Fibroblast of upper back skin (primary cell): ENCODE measurements at places on chromosomes 4 and X.

- DNase-seq: no peak
Observed at GRCh38 chr4:2763511-2763967, 7.4 kb upstream of the TNIP2 start.

DNA sequence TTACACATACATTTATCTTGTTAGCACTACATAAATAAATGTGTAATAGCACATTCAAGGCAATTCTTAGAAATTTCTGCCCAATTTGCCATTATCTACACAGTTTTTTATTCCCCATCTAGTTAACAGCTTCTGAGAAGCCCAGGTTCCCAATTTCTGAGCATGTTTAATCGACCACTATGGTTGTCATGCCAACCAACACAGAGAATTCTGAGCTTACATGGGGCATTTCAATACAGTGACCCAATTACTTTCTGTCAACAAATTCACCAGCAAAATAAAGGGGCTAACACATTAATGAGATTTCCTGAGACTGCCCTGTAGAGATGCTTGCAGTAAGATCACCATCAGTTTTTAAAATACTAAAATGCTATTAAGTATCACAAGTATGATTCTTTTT, 22.0 kb downstream of the GPM6A start:
- no peak for DNase-seq

DNA sequence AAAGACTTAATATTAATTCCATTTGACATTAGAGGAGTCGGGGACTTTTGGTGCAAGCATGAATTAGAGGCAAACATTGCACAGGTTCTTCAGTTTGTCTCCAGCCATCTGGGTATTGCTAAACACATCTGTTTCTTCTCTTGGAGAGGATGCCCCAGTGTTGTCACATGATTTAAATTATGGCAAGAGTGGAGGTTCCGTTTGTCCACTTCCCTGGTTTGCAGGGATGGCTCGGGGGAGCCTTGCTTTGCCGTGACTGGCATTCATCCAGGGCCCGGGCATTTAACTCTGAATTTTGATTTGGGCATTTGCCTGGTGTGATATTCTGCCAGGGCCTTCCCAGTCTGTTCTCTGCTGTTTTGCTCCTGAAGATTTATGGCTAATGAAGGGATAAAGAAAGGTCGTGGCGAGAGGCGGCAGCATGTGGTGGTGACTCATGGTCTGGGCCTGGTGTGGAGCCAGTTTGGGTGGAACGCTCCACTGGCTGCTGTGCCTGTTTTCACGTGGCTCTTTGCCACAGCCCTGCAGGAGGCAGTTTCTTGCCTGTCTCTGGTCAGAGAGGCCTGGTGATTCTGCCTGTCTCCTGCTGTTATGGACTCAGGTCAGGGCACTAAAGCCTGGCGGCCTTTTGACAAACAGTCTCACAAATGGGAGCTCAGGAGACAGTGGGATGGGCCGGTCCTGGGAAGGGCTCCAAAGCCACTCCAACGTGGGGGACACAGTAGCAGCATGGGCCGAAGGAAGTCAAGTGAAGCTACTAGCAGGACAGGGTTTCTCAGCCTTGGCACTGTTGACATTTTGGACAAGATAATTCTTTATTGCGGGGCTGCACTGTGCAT, 99.4 kb upstream of the PGRMC2 start:
- DNase-seq: peak; percentile 99

DNA sequence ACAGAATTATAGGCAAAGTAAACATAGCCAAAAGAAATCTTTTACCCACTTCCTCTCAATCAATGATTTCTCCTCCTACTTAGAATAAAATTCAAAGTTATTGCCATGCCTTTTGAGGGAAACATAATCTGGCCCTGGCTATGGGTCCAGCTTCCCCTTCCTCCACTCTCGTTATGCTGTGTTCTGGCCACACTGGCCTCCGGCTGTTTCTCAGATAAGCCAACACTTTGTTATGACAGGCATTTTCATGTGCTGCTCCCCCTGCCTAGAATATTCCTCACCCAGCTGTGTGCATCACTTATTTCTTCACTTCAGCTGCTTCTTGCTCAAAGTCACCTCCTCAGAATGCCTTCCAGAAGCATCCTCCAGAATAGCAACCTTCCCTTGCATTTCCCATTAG, 386.6 kb upstream of the AADAT start:
- DNase-seq: no peak

- peak; percentile 53 for DNase-seq
Observed at GRCh38 chr4:88158038-88158488, 376 bp downstream of the ABCG2 start.

GRCh38 chr4:105555409-105555808, 3.0 kb downstream of the ARHGEF38 start:
- no peak for DNase-seq

- peak; percentile 9 for DNase-seq
Observed at GRCh38 chr4:67879486-67879885, 4.3 kb downstream of the TMPRSS11D start.

DNA sequence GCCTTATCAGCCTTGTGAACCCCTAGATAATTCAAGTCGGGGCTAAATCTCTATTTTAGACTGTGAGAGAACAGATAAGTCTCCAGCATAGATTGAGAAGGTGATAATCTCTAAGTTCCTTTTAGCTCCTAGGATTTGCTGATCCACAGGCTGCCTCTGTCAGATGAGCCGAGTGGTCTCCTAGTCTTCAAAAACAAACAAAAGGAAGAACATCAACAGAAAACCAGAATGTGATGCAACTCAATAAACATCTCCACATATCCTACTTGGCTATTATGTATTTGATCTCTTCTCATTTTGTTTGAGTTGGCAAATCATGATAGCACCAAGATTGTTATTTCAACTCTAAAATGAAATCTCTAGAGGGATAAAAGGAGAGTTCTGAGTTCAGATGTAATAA, 88.4 kb upstream of the SLC7A11 start:
- no peak for DNase-seq

DNA sequence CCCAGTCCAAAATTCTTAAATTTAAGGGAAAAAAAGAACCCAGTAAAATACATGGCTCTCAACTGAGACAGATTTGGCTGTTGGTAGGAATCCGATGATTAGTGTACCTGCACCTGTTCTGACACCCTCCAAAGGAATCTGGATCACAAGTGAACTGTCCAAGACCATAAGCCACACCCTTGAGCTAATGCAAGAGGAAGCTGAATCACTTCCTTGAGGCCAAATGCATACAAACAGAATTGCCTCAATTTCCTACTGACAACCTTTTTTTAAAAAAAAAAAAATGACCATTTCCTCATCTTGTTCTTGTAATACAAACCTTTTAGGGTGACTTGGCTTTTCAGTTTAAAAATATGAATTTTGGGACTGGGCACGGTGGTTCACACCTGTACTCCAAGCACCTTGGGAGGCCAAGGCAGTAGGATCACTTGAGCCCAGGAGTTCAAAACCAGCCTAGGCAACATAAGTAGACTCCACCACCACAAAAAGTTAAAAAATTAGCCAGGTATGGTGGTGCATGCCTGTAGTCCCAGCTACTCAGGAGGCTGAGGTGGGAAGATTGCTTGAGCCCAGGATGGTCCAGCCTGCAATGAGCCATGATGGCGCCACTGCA, 10.7 kb upstream of the FBXL5 start:
- DNase-seq: no peak

GRCh38 chr4:163462556-163462955, 11.0 kb downstream of the TKTL2 start:
- no peak for DNase-seq

GRCh38 chr4:102076622-102077021, 268.7 kb downstream of the SLC39A8 start:
- DNase-seq: no peak

- no peak for DNase-seq
Observed at GRCh38 chrX:12989461-12989860, 14.6 kb downstream of the TMSB4X start.

GRCh38 chr4:94346541-94346940, 3.9 kb upstream of the HPGDS start:
- no peak for DNase-seq

DNA sequence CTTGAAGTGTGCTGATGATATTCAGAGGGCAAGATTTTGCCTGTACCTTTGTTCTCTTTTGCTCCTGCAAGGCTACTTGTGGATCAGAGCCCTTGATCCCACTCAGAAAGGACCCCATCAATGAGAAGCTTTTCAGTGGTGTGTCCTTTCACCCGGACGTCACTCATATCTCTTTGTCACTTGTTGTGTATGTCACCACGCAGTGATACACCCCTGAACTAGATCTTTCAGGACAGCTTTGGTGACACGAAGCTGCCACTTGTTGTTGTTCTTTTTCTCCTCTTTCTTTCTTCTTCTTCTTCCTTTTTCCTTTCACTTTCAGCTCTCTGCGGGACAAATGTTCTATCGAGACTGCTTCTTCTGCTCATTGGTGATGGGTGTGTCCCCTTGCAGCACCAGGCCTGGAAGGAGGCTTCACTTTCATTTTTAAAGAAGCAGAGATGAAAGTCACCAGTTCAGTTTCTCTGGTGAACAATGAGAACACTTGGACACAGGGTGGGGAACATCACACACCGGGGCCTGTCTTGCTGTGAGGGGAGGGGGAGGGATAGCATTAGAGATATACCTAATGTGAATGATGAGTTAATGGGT, 83.6 kb downstream of the NBDY start:
- no peak for DNase-seq

GRCh38 chr4:138851391-138852335, 163.9 kb upstream of the NOCT start:
- peak; percentile 16 for DNase-seq

DNA sequence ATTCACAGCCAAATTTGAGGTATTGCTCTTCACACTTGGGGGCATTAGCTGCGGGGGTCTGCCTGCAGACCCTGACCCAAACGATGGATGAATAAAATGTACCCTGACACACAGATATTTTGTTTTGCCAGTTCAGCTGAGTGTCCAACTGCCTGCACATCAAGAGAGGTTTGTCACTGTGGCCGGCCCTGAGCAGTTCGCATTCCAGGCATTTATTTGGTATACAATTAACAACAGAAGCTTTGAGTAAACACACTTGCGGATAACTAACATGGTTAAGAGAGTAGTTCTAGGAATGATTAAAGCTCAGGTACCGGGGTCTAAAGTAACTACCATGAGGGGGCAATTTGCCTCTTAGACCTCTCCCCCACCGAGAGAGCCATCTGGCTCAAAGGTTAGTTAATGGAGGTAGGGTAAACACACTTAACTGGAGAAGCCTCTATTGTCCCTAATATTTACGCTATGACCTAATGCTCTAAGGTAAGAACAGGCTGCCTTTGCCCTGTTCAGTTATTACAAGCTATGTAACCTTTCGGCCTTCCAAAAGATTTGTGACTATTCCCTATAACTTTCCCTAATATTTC, 162.0 kb downstream of the SNCA start:
- DNase-seq: no peak

- DNase-seq: no peak
Observed at GRCh38 chr4:84484236-84484635, 14.9 kb downstream of the NKX6-1 start.

GRCh38 chrX:43140582-43140981, 362.6 kb upstream of the PPP1R2C start:
- no peak for DNase-seq

GRCh38 chrX:149563359-149563758, 13.6 kb upstream of the HSFX3 start:
- no peak for DNase-seq

GRCh38 chr4:137180349-137180748, 351.9 kb downstream of the PCDH18 start:
- DNase-seq: no peak

DNA sequence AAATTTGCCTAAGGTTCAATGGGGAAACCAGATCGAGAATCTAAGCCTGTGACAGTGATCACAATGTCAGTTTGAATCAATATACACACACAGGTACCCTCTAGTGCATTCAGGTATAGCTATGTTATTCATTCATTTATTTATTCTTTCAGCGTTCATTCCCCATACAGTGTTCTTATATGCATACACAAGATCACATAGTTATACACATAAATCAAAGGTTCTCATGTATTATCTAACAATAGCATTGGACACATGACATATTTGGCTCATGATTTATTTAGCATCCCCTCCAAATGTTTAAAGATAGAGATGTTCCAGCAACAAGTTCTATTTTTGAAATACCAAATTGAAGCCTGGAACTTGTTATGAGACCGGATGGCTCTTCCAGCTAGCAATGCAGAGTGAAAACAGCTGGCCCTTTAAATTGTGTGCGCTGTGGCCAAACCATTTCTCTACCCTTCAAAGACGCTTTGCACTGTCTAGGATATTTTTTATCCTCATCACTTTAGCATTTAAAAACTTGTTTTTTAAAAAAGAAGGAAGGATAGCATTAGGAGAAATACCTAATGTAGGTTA, 131.0 kb downstream of the ATXN3L start:
- no peak for DNase-seq

- no peak for DNase-seq
Observed at GRCh38 chr4:7912826-7913225, 26.8 kb downstream of the AFAP1 start.

DNA sequence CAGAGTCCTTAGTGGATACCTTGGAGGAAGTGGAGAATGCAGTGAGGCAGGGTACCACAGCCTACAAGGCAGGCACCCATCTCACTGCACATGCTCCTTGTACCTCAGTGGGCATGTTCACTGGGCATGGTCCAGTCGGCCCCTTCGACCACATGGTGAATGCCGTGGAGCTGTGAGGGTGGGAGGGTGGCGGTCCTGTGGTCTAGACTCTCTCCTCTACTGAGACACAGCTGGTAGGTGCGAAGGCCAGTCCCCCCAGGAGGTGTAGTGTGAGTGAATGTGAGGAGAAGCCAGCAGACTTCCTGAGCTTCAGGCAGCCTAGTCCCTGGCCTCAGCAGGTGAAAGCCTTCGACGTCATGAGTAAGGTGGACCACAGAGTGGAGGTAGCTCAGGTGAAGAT, 12.2 kb downstream of the XAGE2 start:
- DNase-seq: no peak

GRCh38 chrX:41684138-41684537, 4.6 kb upstream of the GPR34 start:
- DNase-seq: no peak

- DNase-seq: peak; percentile 13
Observed at GRCh38 chr4:88457307-88458103, 586 bp downstream of the HERC5 start.

DNA sequence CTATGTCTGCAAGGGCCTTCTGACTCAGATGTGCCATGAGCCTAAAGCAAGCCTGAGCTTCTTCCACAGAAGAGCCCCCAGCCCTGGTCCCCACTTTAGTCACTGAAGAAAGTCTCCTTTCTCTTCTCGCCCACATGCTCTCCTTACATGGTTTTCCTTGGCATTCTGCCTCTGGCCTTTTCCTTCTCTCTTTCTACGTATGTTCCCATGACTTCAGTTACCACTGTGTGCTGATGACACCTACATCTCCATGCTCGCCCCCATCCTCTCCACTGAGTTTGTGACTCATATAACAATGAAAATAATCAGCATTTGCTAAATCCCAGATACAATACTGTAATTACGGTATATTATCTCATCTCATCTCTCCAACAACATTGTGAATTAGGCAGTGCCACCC, 149.3 kb downstream of the AMMECR1 start:
- DNase-seq: peak; percentile 48

DNA sequence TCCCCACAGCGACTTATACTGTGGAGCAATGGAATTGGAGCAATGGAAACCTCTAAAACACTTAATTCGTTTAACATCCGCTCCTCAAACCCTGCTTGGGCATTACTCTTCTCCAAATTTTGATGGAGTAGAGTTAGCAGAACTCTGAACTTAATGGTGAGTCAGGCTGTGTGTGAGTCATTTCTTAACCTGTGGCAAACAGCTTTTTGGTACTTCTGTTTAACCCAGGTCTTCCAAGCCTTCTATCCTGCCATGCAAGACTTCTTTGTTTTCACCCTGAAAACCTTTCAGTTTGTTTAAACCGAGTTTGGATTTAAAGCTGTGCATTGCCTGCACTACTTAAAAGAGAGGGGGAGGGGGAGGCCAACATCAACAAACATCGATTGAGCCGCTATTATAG, 3.6 kb upstream of the AMOT start:
- no peak for DNase-seq
